ENCODE measurements at places on chromosomes 2 and 18. TPM values are rescaled to one million over a fixed set of nuclear protein-coding genes. Genes with fewer than 3 reads are reported as not detected.

- DNase-seq = peak; percentile 56
These were observed 522.1 kb upstream of the RAB6C start for GRCh38 chr2:129457277-129457818.

DNA sequence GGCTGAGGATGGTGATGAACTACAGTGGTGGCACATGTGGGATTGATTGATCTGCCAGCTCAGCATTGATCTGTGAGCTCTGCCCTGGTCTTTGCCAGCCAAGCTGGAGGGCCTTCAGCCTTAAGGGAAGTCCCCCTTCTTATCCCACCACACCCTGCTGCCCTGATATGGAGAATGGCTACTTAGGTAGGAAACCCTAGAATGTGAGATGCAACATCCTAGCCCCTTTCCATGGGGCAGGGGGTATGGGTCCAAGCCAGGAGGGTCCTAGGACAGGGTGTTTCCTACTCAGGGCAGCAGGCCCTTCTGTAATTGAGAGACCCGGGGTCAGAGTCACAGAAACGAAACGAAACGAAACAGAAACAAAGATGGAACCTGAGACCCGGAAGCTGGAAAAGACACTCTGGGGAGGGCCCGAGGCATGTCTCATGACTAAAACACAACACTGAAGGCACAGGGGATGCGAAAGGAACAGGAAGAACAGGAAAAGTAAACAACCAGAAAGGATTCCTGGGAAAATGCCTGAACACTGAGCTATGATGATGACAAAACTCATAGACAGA lies 16.9 kb upstream of the SULT1C2 start:
- no peak for DNase-seq

DNA sequence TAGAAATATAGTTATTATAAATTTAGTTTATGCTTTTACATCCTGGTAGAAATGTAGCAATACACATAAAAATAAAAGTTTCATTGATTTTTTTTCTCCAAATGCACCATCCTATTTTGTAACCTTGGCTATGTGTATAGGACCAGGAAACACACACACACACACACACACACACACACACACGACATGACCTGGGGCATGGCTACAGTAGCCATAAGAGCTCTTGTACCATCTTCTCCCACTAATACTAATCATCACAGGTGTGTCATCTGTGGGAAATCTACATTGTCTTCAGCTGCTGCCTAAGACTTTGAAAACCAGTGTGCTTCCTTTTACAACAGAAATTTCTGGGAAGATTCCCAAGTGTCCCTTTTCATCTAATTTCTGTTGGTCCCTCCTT lies 144.3 kb downstream of the MCFD2 start:
- DNase-seq = no peak

GRCh38 chr18:45197526-45197970 lies 417.7 kb upstream of the SLC14A2 start:
- DNase-seq = no peak

GRCh38 chr2:79219383-79219988 lies 59.9 kb upstream of the REG3A start:
- no peak for DNase-seq

- DNase-seq = no peak
These were observed 170.9 kb downstream of the CAPN13 start for GRCh38 chr2:30636311-30636710.

GRCh38 chr18:62354151-62354550 lies 29.0 kb downstream of the TNFRSF11A start:
- no peak for DNase-seq

Gene SCN9A
- 6.8 TPM for total RNA-seq
